ENCODE measurements at places on chromosomes 4 and X. TPM values are rescaled to one million over a fixed set of nuclear protein-coding genes. Genes with fewer than 3 reads are reported as not detected.

- H3K4me3 ChIP-seq = no peak overlapping the region
- no peaks in the 10 kb centered on the region for H3K27me3 ChIP-seq
- H3K4me1 ChIP-seq = no peaks in the 10 kb centered on the region
- no peaks in the 10 kb centered on the region for H3K36me3 ChIP-seq
- DNase-seq = no peak
These were observed 19.2 kb downstream of the ETDC start for GRCh38 chrX:135328421-135329005.

- DNase-seq = no peak
- H3K4me3 ChIP-seq = no peak overlapping the region
- H3K4me1 ChIP-seq = no peaks in the 10 kb centered on the region
- H3K27me3 ChIP-seq = no peaks in the 10 kb centered on the region
- H3K36me3 ChIP-seq = no peaks in the 10 kb centered on the region
- H3K27ac ChIP-seq = no peak overlapping the region
These were observed 3.0 kb upstream of the CT47C1 start for GRCh38 chrX:119069762-119070161.

DNA sequence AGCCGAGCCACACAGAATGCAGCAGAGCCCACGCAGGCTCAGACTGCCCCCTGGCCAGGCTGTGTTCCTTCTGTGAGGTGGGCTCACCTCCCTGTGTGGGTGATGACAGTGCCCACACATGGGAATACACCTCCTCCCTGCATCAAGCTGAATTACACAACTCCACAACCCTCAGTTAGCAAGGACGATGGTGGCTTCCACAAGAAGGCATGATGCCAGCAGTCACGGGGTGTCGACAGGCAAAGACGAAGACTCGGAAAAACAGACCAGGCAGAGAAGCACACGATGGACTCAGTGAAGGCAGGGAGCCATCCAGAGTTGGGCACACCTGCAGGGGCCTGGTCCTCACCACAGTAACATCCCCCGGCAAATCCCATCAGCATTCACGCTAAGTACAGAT lies 12.1 kb downstream of the LETM1 start:
- H3K4me1 ChIP-seq = no peaks in the 10 kb centered on the region
- no peak overlapping the region for H3K27ac ChIP-seq
- no peak overlapping the region for H3K4me3 ChIP-seq

DNA sequence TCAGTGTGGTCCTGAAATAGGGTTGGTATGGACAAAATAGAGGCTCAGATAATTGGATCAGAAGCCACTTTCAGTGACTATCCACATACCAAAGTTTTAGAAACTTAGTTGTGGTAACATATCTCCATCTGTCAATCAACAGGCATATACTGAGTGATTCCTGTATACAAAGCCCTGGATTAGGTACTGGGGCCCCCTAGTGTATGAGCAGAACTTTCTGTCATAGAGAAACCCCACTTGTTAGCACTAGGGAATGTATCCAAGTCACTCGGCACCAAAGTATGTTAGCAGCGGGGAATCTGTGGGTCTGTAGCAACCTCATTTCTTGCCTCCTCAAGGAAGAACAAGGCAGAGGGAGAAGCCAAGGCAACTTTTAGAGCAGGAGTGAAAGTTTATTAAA lies 50.7 kb downstream of the MAP7D3 start:
- no peak overlapping the region for H3K4me3 ChIP-seq
- H3K36me3 ChIP-seq = no peaks in the 10 kb centered on the region
- no peaks in the 10 kb centered on the region for H3K27me3 ChIP-seq
- no peak for DNase-seq

- no peaks in the 10 kb centered on the region for H3K36me3 ChIP-seq
- DNase-seq = no peak
- H3K4me1 ChIP-seq = no peaks in the 10 kb centered on the region
- H3K27me3 ChIP-seq = no peaks in the 10 kb centered on the region
- no peak overlapping the region for H3K27ac ChIP-seq
These were observed 293.8 kb upstream of the ARSJ start for GRCh38 chr4:114273238-114273637.

GRCh38 chr4:165380805-165381204 lies 2.0 kb downstream of the CPE start:
- H3K36me3 ChIP-seq = no peaks in the 10 kb centered on the region
- DNase-seq = no peak
- H3K4me1 ChIP-seq = no peaks in the 10 kb centered on the region
- peak overlapping the region; percentile 7 for H3K27ac ChIP-seq
- H3K4me3 ChIP-seq = peak overlapping the region; percentile 58
- H3K27me3 ChIP-seq = no peaks in the 10 kb centered on the region

The DLG3 gene
- 29.1 TPM for total RNA-seq

The DCX gene
- not detected for total RNA-seq

The CXCL9 gene
- total RNA-seq = 2.6 TPM

The PHF8 gene
- total RNA-seq = 139 TPM

The CCNG2 gene
- total RNA-seq = 61.3 TPM

The IDS gene
- total RNA-seq = 47.4 TPM
